ENCODE measurements at places on chromosomes 3 and 15. TPM values are rescaled to one million over a fixed set of nuclear protein-coding genes. Genes with fewer than 3 reads are reported as not detected.
A peak's percentile ranks its signal among the peaks of the same experiment; 100 is the strongest.

GRCh38 chr3:47722859-47723258 is 58.8 kb downstream of the SMARCC1 start:
- DNase-seq, result no peak
- H3K27ac ChIP-seq, result no peak overlapping the region
- peaks cover 6% of the 10 kb centered on the region for H3K36me3 ChIP-seq
- no peak overlapping the region for H3K4me3 ChIP-seq

The CLDN18 gene
- polyA plus RNA-seq, result 118 TPM

DNA sequence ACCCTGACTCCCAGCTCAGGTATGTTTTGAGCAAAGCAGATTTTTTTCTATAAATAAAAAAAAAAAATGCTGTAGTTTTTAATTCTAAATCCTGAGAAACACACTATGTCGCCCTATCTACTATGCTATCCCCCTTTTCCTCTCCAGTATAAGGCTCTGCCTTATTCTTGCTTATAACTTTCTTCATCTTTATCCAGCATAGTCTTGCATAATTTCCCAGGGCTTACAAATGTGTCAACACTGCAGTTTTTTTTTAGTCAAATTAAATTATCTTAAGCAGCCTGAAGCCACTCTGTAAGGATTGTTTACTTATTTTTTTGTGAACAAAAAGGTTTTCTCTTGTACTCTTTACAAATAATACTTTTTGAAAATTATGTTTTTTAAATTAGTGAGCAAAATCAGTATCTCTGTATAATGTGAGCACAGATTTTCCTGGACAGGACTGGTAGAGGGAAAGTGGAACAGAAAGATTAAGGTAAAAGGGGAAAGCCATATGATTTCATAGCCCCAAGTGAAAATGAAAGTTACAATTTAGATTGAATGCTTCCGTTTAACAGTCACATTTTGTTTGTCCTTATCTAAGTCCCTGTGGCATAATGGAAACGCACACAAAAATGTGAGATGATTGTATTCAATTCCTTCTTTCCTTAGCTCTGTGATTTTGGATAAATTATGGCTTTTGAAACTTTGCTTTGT is 5.6 kb upstream of the PYDC2 start:
- peak; percentile 40 for DNase-seq
- no peaks in the 10 kb centered on the region for H3K36me3 ChIP-seq
- no peak overlapping the region for H3K4me3 ChIP-seq
- no peak overlapping the region for H3K27ac ChIP-seq

The HRH1 gene
- 2.3 TPM for polyA plus RNA-seq

DNA sequence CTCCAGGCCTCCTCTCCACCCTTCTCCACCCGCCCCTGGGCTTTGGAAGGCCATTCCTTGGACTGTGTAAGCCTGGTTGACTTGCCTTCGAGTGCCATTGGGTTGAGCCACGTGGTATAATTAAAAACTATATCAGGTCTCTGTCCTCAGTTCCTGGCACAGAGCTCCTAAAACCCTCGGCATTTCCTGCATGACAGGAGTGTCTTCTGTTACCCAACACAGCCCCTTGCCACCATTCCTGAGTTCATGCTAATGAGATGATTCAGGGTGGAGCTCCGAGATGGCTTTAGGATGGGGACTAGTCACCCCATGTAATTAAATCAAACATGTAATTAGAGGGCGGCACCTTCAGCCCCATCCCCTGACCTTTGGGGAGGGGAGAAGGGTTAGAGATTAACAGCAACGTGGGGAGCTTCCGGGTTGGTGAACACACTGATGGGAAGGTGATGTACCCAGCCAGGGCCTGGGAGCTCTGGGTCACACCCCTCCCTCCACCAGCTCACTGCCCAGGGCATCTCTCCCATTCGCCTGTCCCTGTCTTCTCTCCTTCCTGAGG is 256.4 kb downstream of the FAM43A start:
- no peak for DNase-seq
- no peaks in the 10 kb centered on the region for H3K36me3 ChIP-seq
- H3K27me3 ChIP-seq, result peaks cover 8% of the 10 kb centered on the region
- no peak overlapping the region for H3K4me3 ChIP-seq
- no peak overlapping the region for H3K27ac ChIP-seq
- no peaks in the 10 kb centered on the region for H3K4me1 ChIP-seq

All from lung (tissue), 17 donors.